Stimulated activated CD8-positive, alpha-beta memory T cell treated with anti-CD3 and anti-CD28 coated beads, Interleukin-7, amount 100 ng/mL, for 24 hours (primary cell): ENCODE measurements at places on chromosomes 11 and 22.

DNA sequence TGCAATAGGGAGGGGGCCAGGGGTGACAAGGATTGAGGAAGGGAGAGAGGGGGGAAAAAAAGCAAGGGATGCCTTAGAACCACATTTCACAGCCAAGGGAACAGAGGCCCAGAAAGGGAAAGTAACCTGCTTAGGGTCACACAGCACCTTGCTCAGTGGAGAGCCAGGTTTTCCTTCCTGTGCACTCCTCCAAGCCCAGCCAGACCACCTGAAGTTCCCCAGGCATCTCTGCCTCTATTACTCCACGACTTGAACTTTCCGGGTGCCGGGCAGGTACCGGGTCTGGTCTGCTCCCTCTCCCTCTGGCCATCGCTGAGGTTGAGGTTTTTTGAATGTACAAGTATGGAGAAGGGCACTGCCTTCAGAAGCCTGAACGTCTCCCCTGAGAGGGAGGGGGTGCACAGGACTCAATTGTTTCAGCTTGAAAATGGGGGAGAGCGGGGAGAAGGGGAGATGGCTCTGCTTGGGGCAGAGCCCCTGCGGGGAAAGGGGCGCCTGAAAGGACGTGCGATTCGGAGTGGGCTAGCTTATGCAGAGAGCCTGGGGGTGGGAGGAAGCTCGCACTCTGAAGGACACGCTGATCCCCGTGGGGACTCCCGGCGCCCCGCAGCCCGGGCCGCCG is 516 bp upstream of the SERPINH1 start:
- DNase-seq, result no peak

DNA sequence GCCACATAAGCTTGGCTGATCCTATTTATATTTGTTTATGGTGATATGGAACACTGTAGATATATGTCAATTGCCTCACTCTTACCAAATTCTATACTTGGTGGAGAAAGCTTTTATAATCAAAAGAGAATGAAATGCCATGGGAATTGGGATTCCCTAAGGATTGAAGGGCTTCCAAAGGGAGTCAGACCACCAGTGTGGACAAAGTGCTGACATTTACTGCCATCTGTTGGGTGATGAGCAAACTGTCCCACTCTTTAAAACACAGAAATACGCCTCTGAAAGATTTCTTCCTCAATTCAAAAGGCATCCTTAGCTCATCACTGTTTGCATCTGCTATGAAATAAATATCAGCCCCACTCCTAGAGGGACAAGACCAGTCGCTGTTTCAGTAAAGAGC is 7.1 kb downstream of the SLC1A2 start:
- no peak for DNase-seq

- no peak for DNase-seq
Observed at GRCh38 chr22:44702479-44703198, 635 bp downstream of the PRR5 start.

DNA sequence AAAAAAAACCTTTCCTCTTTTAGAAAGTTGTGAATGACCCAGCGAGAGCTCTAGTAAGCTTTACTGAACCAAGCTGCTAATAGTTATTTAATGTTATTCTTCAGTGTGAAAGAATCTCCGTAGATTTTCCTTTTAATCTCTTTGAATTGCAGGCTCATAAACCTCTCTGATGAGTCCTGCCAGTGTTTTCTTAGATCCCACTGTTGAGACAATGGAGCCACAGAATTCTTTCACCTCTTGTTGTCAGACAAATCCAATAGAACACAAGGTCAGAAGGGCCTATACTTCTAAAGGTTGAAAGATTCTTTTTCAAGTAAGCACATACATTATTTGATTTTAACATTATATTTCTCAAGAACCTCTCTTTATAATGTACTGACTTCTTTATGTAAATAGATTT is 52.2 kb downstream of the DNAJC24 start:
- no peak for DNase-seq

DNA sequence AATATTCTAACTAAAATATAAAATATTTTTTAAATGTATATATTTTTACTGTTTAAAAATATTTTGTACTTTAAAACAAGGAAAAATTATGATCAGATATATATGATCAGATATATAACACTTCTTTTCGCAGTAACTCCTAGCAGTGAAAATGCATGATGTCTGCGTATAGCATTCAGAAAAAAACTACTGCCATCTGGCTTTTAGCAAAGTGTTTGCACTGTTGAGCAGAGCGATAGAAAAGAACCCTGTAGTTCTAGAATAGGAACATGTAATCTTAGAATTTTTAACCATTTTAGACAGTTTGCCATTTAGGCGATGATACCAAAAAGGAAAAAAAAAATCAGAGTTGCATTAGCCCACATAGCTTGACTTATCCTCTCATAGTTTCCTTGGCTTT is 370.4 kb upstream of the ANO3 start:
- DNase-seq, result no peak

DNA sequence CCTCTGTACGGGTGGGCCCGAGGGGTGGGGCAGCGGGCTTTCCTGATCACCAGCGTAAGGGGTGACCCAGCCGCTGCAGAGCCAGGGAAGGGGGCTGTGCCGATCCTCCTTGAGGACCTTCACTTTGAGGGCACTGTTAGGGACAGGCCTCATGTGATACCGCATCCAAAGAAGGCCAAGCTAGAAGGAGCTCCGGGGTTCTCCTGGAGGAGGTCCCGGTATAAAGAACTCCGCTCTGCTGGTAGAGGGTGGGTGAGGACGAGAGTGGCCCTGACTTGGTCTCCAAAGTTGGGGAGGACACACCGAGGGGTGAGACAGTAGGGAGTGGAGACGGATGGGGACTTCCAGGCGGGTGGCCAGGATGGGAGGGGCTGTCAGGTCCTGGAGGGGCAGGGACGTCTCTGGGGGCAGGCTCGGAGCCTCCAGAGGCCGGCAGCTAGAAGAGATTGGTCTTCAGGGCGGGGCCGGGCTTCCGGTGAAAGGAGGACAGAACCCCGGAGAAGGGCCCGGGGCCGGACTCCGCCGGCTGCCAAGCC is 4.6 kb downstream of the PHOX2A start:
- DNase-seq, result no peak

DNA sequence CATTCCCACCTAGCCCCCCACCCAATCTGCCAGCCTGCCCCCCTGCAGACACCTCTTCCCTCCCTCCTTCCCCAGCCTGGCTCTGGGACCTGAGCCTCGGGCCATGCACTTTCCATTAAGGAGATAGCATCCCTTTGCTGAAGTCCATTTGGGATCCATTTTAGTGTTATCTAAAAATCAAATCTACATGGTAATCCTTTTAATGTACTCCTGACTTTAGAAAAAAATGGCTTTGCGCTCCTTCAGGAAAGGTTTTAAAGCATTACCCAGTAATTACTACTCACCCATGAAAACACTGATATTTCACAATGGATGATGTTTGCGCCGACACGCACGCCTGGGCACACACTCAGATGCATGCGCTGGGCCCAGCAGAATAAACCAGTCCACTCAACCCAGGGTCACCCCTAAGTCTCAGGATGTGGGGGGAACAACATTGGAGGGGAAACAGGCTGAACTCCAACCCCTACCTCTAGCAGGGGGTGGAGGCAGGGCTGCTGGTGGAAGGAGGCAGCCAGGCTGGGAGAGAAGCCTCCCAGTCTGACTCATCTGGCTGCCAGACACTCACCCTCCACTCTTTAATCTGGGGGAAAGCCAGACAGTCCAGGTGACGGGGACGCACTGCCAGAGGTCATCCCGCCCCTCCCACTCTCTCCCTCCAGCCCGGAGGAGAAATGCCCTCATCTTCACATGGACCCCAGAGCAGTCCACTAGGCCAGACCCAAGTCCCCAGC is 29.8 kb downstream of the LMO1 start:
- DNase-seq, result no peak

DNA sequence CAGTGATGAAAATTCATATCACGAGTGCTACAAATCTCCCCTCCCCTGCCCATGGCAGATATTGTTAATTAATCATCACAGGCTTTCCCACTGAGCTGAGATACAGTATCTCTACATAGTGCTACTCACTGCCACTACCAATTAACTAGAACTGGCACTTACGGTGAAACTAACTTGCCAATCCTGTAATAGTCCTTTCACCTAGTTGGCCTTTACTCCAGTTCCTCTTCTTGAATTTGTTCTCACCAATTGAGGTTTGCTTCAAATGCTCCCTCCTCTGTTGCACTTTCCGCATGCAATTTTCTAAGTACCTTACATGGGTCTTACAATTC is 11.9 kb upstream of the PRRG4 start:
- DNase-seq, result no peak

- DNase-seq, result no peak
Observed at GRCh38 chr22:28956506-28956905, 73.1 kb downstream of the ZNRF3 start.

DNA sequence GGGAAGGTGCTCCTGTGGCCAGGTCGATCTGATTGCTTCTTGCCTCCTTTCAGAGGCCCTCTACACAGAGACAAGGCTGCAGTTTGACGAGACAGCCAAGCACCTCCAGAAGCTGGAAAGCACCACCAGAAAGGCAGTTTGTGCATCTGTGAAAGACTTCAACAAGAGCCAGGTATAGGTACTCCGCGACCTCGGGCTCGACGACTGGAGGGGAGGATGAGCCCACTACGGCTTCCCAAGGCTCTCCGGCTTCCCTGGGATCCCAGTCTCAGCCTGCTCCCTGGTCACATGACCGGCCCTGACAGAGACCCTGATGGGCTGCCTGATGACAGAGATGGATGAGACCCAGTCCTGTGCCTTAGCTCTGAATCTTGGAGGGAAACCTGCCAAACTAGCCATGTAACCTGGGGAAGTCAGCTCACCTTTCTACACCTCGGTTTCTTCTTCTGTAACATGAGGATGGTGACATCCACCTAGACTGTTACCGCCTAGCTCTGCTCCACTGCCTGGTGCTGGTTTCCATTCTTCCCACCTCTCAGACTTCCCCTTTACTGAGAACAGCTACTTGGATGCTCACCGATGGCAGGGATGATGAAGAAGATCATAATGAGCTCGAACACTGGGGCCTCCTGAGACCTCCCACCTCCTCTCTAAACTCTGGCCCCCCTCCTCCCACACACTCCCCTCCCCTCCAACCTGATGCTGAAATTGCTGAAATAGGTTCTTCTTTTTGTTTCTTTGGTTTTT is 8.9 kb downstream of the RIBC2 start:
- DNase-seq, result no peak

- DNase-seq, result no peak
Observed at GRCh38 chr22:39493759-39494158, 8.3 kb upstream of the MIEF1 start.

GRCh38 chr11:131658952-131659351 is 288.5 kb downstream of the NTM start:
- DNase-seq, result no peak

DNA sequence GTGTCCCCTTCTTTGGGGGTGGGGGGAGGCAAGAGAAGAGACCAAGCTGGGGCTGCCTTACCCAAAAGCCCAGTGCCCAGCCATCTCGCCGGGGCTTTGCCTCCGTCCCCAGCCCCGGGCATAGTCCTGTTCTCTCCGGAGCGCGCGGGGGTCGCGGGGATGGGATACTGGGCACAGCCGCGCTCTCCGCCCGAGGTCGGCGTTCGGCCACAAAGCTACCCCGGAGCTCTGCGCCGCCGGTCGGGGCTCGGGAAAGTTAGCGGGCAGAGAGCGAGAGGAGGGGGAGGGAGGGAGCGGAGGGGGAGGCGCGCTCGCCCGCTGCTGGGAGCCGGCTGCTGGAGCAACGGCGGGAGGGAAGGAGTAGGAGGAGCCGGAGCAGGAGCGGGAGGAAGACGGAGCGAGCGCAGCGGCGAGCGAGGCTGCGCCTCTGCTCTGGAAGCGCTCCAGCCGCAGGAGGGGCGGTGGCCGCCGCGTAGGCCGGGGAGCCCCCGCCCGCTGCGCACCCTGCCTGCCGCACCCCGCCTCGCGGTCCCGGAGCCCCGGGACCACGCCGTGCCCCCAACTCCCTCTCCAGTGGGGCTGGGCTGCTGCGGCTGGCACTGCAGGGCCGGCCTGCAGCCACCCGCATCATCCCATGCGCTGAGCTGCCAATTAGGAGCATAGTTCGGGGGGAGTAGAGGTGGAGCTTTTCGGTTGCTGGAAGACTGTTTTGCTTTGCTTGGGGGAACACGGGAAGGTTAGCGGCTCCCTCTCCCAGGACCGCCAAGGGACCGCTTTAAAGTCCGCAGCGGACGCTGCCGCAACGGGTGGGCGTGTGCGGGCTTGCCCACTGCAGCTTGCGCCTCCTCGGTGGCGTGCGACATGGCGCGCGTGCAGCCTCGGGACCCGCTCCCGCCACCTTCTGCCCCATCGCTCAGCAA is at the start of gene SCN4B:
TSS of gene SCN4B (minus strand) at position 272 of the 920 bp plus-strand sequence. CDS start at position 122, 150 bp downstream.
- no peak for DNase-seq

DNA sequence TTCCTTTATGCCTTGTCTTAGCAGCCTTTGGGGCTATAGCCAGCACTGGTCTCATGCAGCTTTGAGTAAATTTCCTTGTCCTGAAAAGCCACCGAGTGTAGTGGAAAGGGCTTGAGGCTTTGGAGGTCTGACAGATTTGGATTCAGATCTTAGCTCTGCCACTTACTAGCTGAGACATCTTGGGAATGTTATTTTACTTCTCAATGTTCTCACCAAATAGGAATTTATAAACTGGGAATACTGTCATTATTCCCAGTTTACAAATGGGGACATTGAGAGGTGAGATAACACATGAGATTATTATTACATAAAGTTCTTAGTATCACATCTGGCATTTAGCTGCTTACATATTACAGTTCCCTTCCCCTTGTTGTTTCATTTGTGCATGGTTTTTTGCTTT is 95.5 kb downstream of the COMMD9 start:
- no peak for DNase-seq

GRCh38 chr22:33354928-33355327 is 296.7 kb upstream of the SYN3 start:
- DNase-seq, result no peak

- no peak for DNase-seq
Observed at GRCh38 chr22:47048123-47049077, 285.9 kb downstream of the TBC1D22A start.

- no peak for DNase-seq
Observed at GRCh38 chr22:18933914-18934313, 2.2 kb downstream of the PRODH start.

DNA sequence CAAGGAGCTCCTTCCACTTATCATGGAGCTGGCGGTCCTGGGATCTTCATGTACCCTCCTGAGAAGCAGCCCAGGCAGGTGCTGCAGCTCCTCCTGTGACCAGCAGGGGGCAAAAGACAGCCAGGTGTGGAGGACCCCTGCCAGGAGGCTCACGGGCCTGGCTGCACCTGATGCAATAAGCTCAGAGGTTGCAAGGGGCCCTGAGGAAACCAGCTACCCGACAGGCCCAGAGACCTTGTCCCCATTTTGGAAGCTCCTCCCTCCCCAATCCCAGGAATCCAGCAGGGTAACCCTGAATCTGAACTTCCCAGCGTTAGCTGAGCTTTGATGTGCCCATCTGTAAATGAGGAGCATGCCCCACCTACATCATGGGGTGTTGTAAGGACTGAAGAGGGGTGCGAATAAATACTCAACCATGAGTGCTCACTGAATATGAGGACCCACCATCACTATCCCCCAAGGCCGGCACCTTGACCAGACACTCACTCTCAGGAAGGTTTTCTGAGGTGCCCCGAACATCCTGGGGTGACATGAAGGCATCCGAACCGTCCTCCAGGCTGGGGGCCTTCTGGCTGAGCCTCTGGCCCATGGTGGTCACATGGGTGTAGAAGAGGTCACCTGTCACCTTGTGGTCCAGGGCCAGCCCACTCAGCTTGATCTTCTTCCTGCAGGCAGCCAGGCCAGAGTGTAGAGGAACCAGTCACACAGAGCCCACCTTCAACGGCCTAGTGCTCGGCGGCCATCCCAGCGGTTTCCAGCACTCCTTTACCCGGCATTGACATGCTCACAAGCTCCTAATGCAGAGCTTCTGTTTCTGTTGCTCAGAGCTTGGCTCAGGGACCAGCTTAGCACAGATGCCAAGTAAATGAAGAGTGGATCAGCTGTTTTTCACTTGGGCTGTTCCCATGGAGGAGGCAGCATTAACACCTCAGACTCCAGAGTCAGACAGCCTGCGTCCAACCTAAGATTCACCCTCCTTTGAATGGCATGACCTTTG is 21.7 kb downstream of the SLC43A1 start:
- DNase-seq, result no peak
